GM13977 (cell line): ENCODE measurements at places on chromosomes 11 and 22.

DNA sequence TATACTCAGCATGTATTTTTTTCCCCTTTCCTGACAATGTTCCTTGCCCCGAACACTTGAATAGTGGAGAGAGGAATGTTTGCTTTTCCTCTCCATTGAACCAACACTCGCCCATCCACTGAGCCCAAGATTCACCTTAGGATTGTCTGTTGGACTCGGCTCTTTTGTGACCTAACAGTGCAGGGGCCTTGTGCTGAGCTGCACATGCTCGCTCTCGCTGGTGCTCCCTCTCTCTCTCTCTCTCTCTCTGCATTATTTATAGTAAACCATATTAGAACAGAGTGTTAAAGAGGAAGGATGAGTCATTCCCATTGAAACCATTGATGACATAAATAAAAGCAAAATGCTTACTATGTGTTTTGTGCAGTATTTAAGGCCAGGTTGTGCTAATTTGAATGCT lies 20.7 kb downstream of the ZBTB16 start:
- no peak for DNase-seq

- DNase-seq = peak; percentile 58
These were observed 86.8 kb downstream of the NECTIN1 start for GRCh38 chr11:119641983-119642745.

DNA sequence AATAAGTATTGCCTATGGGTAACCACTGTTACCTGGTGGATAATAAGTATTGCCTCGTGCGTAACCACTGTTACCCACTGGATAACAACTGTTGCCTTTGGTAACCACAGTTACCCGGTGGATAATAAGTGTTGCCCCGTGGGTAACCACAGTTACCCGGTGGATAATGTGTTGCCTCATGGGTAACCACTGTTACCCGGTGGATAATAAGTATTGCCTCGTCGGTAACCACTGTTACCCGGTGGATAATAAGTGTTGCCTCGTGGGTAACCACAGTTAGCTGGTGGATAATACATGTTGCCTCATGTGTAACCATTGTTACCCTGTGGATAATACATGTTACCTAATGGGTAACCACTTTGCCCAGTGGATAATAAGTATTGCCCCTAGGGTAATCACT lies 9.8 kb upstream of the NXPE4 start:
- DNase-seq = no peak

DNA sequence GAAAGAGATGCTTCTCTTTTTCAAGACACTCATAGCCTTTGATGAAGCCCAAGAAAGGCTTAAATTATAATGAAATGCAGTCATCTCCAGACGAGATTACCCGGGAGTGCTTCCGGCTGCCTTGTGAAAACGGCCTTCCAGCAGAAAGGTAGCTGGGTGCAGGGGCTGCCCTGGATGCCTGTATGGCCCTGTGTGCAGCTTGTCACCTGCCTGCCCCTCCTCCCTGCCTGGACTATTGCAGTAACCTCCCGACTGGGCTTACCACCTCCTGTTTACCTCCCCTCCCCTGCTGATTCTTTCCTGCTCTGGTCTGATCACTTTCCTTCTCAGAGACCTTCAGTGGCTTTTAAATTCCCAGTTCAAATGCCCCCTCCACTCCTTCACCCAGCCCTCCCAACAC lies 126.4 kb upstream of the SYT13 start:
- DNase-seq = no peak

- no peak for DNase-seq
These were observed 91.9 kb downstream of the LRRC32 start for GRCh38 chr11:76578654-76579055.

DNA sequence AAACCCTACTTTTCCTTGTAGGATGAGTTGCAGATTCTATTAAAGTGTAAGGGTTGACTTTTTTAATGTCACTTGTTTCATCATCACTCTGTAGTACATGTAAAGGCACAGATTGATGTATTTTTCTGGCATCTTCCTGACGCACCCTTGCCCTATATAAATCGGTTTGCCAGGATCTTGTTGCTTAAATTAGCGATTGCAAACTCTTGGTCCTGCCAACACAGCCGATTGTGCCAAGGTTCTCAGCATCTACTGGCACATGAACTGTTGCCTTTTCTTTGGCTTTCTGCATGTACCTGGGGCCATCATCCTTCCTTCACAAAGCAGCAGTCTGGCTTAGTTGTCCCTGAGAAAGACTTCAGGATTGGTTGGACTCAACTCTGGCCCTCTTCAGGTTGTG lies 7.5 kb upstream of the LIN7C start:
- no peak for DNase-seq

DNA sequence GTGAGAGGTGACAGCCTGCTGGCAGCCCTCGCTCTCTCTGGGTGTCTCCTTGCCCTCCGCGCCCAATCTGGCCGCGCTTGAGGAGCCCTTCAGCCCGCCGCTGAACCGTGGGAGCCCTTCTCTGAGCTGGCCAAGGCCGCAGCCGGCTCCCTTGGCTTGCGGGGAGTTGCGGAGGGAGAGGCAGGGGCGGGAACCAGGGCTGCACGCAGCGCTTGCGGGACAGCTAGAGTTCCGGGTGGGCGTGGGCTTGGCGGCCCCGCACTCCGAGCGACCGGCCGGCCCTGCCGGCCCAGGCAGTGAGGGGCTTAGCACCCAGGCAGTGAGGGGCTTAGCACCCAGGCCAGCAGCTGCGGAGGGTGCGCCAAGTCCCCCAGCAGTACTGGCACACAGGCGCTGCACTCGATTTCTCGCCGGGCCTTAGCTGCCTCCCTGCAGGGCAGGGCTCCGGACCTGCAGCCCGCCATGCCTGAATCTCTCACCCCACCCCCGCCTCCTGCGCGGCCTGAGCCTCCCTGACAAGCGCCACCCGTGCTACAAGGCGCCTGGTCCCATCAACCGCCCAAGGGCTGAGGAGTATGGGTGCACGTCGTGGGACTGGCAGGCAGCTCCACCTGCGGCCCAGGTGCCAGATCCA lies 1526.1 kb downstream of the FAM181B start:
- DNase-seq = no peak

GRCh38 chr11:111019871-111020670 lies 225.5 kb upstream of the POU2AF2 start:
- DNase-seq = no peak

GRCh38 chr11:3052109-3052479 lies 5.1 kb downstream of the CARS1 start:
- DNase-seq = no peak

- no peak for DNase-seq
These were observed 134.7 kb downstream of the CEP164 start for GRCh38 chr11:117462183-117462863.

DNA sequence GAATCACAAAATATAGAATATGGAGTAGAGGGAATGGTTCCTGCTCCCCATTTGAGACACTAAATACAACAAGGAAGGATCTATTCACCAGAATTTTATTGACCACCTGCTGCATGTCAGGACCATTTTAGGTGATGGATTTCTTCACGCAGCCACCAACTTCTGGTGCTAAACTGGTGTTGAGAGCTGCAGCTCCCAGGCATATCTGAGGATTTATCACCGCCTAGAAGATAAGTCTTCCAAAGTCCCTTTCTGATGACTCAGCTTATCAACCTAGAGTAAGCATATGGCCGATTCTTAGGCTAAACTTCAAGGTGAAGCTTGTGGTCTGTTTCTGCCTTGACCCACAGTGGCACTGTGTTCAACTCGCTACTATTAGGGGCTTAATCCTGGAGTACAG lies 6.7 kb downstream of the DDI1 start:
- DNase-seq = no peak

DNA sequence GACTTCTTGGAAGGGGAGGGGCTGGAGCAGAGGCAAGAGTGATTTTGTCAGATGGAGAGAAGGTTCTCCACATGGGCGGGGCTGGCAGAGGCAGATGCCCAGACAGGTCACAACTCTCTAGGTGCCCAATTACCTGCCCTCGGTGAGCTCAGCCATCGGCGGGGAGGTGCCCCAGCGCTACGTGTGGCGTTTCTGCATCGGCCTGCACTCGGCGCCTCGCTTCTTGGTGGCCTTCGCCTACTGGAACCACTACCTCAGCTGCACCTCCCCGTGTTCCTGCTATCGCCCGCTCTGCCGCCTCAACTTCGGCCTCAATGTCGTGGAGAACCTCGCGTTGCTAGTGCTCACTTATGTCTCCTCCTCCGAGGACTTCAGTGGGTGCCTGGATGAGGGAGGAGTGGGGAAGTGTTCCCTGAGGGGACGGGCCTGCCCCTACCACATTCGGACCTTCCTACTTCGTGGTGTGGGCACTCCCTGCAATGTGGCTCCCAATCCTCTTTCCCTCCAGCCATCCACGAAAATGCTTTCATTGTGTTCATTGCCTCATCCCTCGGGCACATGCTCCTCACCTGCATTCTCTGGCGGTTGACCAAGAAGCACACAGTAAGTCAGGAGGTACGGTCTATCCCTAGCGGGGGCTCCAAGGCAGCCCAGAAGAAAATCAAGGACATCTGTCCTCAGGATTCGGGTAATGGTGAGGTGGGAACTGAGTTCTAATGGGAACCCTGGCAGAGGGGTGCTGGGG lies 15.6 kb downstream of the PGAP2 start:
- DNase-seq = no peak

GRCh38 chr11:64858467-64859263 lies 14.2 kb upstream of the CDC42BPG start:
- no peak for DNase-seq

GRCh38 chr22:17872471-17872870 lies 98.2 kb upstream of the BID start:
- no peak for DNase-seq

- no peak for DNase-seq
These were observed 381.9 kb downstream of the CADM1 start for GRCh38 chr11:115122274-115122673.

GRCh38 chr11:15969281-15969680 lies 387.1 kb downstream of the SOX6 start:
- DNase-seq = peak; percentile 16

GRCh38 chr11:57823859-57824258 lies 62.3 kb downstream of the CTNND1 start:
- no peak for DNase-seq

GRCh38 chr11:26782220-26782965 lies 60.5 kb upstream of the SLC5A12 start:
- no peak for DNase-seq

DNA sequence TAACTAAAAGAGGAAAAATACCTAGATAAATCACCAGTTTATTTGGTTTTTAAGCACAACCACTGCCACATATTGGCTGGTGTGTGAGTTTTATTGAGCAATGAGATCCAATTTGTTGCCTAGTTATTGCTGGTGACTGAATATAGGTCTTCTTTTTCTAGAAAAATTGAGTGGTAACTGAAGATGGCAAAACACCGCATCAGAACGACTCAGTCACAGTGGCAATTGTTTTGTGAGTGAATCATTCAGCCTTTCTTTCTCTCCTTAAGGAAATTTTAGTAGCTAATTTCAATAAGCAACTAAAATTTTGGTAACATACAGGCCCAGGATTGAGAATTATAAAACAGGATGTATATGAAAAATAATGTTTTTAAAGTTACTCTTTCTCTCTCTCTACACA lies 533.0 kb downstream of the KCNA4 start:
- no peak for DNase-seq

GRCh38 chr11:95788921-95789505 lies 569 bp downstream of the FAM76B start:
- peak; percentile 19 for DNase-seq

DNA sequence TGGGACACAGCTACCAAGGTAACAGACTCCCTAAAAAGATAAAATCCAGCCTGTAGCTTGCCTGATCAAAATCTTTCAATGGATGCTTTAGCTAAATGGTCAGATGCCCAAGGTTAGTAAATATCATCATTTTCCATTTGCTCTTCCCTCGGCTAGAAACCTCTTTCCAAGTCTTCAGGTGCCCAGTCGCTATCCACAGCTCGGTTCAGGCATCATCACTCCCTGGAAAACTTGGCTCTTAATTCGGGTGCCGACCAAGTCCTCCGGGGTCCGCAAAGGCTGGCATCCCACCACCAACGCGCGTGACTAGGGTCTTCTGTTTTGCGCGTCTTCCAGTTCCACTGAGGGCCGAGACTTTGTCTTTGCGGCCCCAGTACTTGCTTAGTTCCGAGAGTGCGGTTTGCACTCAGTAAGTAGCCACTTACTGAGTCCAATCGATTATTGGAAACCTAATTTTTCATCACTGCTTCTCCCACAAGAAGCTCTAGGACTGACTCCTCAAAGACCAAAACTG lies 44.3 kb downstream of the OR4D9 start:
- no peak for DNase-seq

DNA sequence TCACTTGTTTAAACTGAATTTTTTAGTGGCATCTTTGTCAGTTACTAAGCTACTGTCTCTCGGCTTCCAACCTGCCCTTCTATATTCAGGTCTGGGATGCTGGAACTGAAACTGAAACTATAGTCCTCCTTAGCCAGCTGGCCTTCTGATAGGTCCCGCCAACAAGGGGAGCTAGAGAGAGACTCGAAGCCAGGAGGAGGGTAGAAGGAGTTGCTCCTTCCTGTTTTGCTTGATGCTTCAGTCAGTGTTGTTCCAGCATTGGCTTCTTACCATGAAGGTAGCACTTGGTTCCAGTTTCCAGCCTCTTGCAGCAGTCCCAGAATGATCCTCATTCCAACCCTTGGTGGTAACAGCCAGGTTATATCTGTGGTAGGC lies 32.9 kb upstream of the HORMAD2 start:
- DNase-seq = peak; percentile 44

GRCh38 chr22:46240907-46241306 lies 9.2 kb downstream of the CDPF1 start:
- DNase-seq = no peak

GRCh38 chr11:74871037-74871436 lies 77.9 kb downstream of the XRRA1 start:
- DNase-seq = no peak

DNA sequence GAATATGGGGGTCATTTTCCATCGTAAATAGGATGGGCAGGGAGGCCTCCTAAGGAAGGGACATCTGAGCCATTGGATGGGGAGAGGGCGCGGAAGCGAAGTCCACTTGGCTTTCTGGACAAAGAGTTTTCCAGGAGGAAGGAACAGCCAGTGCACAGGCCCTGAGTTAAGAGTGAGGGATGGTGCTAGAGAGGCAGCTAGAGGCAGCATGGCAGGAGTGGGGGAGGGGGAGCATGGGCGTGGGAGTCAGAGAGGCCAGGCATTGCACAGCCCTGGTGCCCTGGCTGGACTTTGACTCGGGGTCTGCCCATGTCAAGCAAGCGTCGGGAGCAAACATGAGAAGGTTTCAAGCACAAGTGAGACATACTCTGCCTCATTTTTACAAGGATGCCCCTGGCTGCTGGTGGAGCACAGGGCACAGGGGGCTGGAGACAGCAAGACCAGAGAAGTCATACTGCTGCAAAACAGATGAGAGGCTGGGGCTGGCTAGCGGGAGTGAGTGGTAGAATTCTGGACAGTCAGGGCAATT lies 9.0 kb downstream of the GNAZ start:
- no peak for DNase-seq

DNA sequence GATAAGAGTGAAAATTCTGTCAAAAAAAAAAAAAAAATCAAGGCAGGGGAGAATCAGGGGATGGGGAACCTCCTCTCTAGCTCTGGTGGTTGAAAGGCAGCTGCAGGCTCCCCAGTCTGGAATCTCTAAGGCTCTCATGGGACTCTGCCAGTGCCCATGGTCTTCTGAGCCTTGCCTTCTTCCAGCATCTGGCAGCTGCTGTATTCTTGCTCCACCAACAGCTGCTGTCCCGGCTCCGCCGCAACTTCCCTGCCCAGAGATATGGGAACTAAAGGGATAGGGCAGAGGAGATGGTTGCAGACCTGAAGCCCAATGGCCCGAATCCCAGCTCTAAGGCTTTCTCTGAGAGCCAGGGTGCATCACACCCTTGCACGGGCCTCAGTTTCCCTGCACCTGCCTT lies 49.5 kb upstream of the PHF21B start:
- DNase-seq = no peak
